Activated gamma-delta T cell treated with anti-CD3 and anti-CD28 coated beads, Interleukin-2, amount 50 U/mL, for 16 hours (primary cell): ENCODE measurements at places on chromosomes 2 and 18.

- DNase-seq: no peak
Measured at GRCh38 chr18:54261894-54262293, 7.4 kb upstream of the POLI start.

GRCh38 chr2:196592911-196593881 lies 46.3 kb upstream of the CCDC150 start:
- DNase-seq: no peak

DNA sequence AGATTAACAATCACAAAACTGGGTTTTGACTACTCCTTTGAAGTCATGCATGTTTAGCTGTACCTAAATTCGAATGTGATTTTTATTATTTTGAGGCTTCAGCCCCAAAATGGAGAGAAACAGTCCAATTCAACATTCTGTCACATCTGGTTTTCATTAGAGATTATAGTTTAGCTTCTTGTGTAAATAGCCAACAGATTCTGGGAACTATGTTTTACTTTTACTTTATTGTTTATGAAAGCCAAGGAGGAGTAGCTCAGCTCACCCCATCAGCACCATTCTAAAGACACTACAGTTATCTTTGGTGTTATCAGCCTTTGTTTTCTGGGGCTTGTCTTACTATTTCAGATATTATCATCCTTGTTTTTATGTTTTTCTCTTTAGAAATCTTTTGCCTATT lies 465.0 kb upstream of the CWC22 start:
- no peak for DNase-seq

DNA sequence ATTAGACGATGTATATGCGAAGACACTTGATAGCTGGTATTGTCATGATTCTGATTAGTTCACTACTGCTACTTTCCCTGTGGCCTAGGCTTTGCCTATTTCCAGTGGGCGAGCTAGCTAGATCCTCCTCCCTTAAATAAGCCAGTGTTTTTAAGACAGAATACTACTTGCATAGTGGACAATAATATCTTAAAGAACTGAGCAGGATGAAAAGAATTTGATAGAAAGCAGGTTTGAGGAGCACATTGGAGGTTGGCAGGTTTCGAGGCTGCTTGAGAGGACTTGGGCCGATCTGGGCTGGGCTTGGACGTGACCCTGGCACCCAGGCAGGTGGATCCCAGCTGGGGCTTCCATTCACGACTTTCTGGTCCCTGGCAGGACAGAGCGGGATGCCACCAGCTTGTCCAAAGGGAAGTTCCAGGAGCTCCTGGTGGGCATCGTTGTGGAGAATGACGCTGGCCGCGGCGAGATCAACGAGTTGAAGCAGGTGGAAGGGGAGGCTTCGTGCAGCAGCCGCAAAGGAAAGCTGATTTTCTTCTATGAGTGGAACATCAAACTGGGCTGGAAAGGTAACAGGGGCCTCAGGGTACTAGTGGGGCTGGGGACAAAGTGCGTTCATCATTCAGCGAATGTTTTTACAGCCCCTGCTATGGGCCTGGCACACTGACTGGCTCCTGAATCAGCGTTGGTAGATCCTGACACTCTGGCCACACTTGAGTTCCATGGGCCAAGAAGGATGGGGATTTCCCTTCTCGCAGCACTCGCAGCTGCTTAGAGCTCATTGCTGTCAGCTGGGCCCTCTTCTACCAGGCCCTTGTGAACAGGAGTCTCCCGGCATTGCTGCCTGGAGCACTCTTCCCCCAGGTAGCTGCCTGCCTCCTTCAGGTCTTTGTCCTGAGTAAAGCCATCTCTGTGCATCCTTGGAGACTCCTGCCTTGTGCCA lies 16.9 kb downstream of the C2orf74 start:
- no peak for DNase-seq

DNA sequence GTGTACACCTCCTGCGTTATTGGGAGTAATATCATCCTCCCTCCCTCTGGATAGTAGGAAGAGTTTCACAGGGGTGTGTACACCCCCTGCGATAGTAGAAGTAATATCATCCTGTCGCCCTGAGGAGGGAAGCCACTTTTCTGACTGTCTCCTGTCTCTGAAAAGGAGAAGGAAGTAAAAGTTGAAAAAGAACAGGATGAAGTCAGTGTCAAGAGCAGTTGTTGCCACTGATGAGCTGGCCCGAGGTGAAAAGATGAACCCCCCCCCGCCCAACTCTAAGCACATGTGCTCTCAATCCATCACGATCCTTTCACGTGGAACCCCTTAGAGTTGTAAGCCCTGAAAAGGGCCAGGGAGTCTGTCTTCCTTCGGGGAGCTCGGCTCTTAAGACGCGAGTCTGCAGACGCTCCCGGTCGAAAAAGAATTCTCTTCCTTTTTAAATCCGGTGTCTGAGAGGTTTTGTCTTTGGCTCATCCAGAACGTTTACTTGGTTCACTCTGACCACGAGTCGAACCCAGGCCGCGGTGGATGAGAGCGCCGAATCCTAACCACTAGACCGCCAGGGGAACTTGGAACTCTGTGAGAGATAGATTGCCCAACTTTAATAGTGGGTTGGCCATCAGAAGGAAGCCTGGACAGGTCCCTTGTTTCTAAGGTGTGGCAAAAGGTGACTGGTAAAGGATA lies 22.4 kb upstream of the NAGK start:
- DNase-seq: no peak

DNA sequence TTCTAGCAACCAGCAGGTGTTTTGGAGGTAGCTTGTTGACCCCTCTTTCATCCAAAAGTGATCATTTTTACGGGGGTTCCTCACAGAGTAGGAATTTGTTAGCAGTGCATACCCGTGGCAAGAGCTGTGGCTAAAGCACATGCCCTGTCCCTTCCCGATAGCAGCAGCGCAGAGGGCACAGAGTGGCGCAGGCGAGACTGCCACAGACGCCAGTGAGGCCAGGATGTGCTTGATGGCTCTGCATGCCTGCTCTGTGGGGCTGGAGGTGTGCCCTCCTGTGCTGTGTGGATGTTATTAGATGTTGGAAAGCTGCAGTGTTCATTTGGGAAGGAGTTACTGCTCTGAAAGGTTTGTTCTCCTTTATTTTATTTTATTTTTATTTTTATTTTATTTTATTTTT lies 153.6 kb downstream of the FAM210A start:
- no peak for DNase-seq

GRCh38 chr2:181754105-181754504 lies 73.8 kb upstream of the NEUROD1 start:
- DNase-seq: no peak

GRCh38 chr2:127398239-127398590 lies 10.4 kb upstream of the MAP3K2 start:
- no peak for DNase-seq
